ENCODE measurements at places on chromosomes 7 and 10. TPM values are rescaled to one million over a fixed set of nuclear protein-coding genes. Genes with fewer than 3 reads are reported as not detected.

The MYH16 gene
- not detected for total RNA-seq

The ZNF511 gene
- total RNA-seq, result 20.5 TPM

The AKR1C8 gene
- not detected for total RNA-seq

The COBL gene
- 0.09 TPM for total RNA-seq

The NEUROD6 gene
- not detected for total RNA-seq
